ENCODE measurements at places on chromosomes 7 and 10.

DNA sequence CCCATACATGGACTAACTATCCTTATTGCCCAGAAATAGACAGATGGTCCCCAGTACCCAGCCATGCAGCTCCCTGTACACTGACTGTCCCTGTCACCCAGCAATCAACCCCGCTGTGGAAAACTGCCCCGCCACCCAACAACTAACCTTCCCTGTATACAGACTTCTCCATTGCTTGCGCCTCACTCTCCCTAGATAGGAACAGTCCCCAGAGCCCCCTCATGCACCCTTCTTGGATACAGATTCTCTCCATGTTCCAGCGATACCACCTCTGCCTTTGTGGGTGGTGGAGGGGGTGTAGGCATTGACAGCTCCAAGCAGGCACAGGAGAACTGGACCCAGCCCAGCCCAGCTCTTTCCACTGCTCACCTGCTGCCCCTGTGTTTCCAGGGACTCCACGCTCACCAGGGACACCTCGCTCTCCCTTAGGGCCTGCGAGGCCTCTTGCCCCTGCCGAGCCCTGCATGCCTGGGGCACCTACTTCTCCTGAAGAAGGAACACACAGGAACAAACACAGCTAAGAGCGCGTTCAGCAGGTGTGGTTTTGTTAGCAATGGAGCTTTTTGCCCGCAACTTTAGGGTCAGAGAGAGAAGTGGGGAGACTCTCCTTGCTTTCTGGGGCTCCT is 7.2 kb downstream of the SFTPD start:
- no peak for DNase-seq

DNA sequence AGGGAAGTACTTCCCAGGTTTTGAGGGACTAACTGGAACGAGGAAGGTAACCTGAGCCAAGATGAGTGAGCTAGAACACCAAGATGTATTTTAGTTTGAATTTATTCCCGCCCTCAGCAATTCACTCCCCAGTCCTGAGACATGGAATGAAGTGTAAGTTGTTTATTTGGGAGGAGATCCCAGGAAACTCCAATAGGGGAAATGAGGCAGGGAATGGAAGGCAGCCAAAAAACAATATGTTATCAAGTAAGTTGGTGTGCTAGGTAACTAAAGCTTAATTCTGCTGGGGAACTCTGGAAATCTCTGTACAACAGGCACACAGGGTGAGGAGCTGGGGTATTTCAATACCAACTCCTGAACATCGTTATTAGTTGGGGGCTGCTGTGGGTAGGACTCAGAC is 189.7 kb upstream of the HDAC9 start:
- DNase-seq: no peak

GRCh38 chr7:132861424-132861823 is 220.5 kb downstream of the CHCHD3 start:
- no peak for DNase-seq

DNA sequence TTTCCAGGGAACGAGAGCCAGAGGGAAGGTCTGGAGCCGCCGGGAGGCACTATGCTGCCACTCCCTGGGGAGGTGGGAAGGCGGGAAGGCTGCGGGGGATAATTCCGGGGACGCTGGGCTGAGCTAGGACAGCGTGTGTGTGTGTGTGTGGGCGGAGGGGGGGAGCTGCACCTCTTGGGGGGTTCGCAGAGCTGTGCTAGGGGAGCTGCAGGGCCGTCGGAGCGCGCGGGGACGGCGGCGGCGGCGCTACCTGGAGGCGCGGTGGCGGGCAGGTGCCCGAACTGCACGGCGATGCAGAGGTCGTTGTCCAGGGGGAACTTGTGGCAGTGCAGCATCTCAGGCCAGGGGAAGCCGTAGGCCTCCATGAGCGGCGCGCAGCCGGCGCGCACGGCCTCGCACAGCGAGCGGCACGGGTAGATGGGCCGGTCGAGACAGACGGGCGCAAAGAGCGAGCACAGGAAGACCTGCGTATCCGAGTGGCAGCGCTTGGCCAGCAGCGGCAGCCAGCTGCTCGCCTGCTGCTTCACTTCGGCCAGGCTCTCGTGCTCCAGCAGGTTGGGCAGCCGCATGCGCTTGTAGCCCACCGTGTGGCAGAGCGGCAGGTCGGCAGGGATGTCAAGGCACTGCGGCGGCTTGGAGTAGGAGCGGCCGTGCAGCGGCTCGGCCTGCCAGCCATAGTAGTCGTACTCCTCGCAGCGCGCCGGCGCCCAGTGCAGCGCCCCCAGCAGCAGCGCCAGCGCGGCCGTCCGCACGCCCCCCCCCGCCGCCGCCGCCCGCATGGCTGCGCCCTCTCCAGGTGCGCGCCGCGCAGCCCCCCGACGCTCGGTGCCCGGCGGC is 526 bp downstream of the SFRP5 start:
- peak; percentile 84 for DNase-seq

GRCh38 chr10:127195571-127196281 is 665 bp downstream of the INSYN2A start:
- no peak for DNase-seq

GRCh38 chr7:114310345-114311110 is 104.1 kb upstream of the FOXP2 start:
- no peak for DNase-seq

GRCh38 chr10:3239066-3239919 is 66.7 kb upstream of the PITRM1 start:
- peak; percentile 50 for DNase-seq

GRCh38 chr7:99628471-99629465 is 12.0 kb downstream of the ZSCAN25 start:
- DNase-seq: no peak

DNA sequence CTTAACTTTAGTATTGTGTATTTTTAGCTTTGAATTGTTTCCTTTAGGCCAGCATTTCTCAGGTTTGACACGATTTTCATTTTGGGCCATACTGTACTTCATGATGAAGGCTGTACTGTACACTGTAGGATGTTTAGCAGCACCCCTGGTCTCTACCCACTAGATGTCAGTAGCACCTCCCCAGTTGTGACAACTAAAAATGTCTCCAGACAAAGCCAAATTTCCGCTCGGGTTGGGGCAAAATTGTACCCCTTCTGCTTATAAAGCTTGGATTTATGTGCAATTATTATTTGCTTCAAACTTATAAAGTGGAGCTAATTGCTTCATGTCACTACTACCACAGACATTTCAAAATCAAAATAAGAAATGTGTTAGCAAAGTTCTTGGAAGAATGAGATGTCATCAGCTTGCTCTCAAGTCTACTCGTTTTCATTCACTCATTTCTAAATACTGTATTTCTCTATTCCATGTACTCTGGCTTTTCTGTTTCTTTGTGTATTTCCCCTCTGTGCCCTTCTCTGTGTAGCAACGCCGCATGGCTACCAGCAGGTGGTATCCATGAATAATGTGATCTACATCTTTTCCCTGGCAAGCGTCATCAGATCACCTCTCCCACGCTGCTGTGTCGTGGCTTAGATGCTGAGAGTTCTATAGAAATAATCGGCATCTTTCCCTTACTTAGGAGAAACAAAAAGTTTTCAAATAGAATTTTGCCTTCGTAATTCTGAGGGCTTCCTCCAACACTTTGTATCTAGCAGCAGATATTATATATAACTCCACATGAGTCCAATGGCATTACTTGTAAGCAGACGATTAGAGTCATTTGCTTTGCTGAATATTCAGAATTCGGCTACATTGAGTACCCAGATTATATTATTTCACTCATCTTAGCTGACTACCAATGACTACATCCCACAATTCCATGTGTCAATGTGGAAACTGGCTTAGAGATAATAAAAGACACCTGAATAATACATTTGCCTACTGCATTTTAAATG is 47.8 kb upstream of the CALCR start:
- DNase-seq: no peak

GRCh38 chr10:128950916-128951275 is 516.1 kb upstream of the MGMT start:
- DNase-seq: no peak

DNA sequence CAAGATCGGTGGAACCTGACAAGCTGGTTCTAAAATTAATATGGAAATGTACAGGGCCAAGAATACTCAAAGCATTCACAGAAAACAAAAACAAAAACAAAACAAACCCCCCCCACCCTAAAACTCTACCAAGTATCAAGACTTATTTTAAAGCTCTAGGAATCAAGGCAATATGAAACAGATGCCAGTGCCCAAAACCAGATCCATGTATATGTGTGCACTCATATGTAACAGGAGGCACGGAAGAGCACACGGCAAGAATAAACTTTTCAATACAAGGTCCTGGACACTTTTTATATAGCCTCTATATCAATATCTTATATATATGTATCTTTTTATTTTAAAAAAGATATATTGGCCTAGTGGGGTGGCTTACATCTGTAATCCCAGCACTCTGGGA is 35.5 kb downstream of the KDM7A start:
- DNase-seq: no peak

GRCh38 chr7:107788662-107789061 is 14.4 kb downstream of the SLC26A3 start:
- DNase-seq: no peak
